ENCODE measurements at places on chromosomes 2 and 18. TPM values are rescaled to one million over a fixed set of nuclear protein-coding genes. Genes with fewer than 3 reads are reported as not detected.

DNA sequence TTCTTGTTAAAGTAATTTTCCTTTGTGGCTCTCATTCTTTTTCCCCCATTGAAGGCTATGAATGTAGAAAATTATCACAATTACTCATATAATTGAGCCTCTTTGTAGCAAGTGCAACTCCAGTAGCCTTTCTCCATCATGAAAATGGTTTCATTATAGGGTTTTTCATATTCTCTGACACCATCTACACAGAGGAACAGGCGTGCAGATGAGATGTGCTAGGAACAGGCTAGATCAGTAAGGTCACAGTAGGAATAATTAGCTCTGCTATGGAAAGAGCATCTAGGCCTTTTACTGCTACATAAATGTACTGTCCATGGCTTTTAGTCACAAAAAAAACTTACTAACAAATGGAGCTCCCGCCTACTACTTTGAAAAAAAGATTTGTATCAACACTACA lies 12.6 kb upstream of the DLX1 start:
- no peak for DNase-seq

DNA sequence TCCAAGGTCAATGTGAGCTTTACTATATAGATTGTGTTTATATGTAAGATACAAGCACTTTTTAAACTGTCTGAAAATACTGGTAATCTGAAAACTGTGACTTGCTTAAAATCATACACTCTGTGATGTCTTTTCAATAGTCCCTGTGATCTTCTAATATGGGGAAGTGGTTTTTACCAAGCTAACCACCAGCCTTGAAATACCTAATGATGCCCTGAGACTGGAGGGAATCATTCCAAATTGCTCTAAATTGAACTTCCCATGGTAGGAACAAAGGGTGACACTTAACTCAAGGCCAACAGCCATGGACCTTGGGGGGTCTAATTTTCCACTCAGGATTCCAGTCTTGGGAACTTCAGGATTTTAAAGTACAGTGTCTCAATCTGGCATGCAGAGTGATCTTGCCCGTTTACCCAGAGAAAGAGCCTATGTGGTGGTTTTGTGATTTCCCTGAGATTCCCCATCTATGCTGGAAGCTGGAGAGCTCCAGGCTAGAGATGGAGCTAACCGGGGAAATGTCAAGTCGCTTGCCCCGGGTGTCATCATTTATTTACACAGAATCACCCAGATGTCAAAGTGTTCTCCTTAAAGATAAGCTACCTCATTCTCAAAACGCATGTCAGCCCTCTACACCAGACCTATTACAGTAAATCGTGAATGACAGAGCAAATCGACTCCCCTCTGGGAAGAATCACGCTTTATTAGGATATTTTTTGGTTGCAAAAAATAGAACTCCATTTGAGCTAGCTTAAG lies 198.5 kb downstream of the SP3 start:
- no peak for DNase-seq

- no peak for DNase-seq
Measured at GRCh38 chr18:68220458-68220857, 494.4 kb downstream of the TMX3 start.

- no peak for DNase-seq
Measured at GRCh38 chr2:111042772-111043771, 77.6 kb upstream of the BCL2L11 start.

- no peak for DNase-seq
Measured at GRCh38 chr2:197423307-197423706, 11.5 kb downstream of the SF3B1 start.

DNA sequence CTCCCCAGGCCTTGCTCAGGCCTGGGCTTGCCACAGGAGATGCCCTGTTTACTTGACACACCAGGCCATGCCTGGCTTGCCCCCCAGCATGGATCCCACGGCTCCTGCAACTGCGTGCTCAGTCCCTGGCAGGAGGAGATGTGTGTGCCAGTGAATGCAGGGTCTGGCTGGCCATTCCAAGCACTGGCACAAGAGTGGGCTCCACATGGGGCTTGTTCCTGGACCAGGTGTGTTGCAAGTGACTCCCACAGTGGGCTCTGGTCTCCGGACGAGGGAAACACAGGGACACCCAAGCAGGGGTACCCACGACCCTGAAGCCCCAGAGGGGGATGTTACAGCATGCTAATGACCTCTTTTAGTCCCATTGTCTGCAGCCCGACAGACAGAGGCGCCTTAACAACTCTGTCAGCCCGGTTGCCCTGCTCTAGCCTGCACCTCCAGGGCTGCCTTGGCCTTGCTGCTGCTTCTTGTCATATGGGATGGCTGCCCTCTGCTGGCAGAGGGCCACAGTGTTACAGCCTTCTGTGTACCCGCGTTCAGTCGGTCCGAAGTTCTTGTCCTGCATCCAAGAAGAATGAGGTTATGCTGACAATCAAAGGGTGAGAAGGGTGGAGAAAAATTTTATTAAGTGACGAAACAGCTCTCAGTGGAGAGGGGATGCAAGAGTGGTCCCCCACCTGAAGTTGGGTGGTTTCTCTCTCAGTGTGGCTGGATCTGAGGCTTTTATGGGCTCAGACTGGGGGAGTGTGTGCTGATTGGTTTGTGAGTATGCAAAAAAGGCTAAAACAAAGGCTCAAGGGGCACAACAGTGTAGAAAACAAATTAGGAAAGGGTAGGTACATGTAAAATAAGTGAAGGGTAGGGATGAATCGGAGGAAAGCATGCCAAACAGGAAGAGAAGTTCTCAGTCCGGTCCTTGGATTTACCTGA lies 180.4 kb downstream of the MBD5 start:
- DNase-seq, result peak; percentile 37

DNA sequence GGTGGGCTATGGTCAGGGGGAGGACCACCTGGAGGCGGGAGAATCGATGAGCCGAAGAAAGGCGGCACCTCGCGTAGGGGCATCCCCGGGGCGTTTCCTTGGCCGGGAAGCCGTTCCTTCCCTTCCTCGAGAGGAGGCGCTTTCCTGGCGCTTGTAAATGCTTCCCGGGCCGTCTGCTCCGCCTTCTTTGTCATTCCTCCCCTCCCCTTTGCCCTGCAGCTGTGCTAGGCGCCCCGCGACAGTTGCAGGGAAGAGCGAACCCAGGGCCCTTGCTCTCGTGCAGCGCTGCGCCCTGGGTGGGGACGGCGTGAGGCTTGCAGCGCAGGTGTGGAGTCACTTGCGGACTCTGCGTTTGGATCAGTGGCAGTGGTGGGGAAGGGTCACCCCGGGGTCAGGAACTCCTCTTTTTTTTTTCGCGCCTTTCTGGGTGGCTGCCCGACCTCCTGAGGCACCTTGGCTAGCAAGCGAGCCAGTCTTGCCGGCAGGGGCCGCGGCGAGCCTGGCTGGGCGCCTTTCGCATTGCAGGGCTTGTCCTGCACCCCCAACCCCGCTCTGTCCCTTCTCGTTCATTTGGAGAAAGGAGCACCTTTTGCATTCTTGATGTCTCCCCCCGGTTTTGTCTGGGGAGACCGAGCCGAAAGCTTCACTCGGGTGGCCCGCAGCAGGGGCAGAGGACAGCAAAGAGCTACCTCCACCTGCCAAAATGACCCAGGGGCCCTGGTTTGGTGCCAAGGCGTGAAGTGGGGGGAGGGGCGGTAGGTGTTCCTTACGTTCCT lies 858 bp downstream of the KCNS3 start:
- DNase-seq, result peak; percentile 73

DNA sequence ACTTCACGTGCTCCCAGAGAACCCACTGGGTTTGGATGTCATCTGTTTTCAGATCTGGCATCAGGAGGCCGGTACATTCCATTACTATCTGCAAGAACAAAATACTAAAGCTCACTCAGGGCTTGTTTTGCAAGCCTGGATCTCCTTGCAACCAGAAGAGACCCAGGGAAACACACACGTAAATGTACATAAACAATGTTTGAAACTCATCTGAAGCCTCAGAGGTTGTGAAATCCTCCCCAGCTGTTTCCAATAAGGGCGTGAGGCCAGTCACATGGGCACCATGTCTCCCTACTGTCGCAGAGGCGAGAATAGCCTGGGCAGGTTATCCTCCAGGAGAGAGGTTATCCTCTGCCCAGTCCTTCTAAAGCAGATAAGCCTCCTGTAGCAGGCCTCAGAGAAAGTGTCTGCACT lies 186.9 kb downstream of the GFPT1 start:
- DNase-seq, result no peak

GRCh38 chr2:82330155-82330554 lies 2025.6 kb upstream of the LRRTM1 start:
- DNase-seq, result no peak

SERPINB12 gene
- total RNA-seq, result not detected

DNA sequence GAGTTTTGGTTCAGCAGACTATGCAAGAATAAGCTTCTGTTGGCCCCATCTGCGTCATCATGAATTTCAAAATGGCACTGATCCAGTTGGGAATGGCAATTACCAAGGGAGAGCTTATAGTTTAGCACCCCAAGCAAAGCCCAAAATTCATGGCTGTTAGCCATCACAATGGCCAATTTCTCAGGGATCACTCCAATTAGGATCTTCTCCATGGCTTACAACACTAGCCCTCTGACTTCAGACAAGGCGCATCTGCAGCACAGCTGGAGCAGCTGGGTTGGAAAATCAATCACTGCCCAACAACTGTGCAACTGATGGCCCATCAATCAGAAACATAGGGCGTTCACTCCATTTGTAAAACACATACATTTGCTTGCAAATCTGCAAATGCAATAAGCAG lies 273.6 kb downstream of the SRBD1 start:
- DNase-seq, result no peak

DNA sequence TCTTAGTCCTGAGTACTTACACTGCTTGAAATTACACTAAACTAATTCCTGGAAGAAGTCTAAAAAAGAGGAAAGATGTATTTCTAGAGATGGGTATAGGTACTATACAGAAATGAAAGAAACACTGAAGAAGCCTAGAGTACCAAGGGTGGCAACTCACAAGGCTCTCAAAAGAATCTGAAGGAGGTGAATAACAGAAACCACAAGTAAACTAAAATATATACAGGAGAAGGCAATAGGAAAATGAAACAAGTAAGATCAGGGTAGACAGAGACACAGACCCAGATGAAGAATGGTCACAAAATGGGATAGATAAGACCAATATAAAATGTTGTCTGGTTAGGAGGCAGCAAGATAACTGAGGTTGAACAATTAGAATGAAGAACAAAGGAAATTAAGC lies 59.9 kb downstream of the USP37 start:
- DNase-seq, result no peak

DNA sequence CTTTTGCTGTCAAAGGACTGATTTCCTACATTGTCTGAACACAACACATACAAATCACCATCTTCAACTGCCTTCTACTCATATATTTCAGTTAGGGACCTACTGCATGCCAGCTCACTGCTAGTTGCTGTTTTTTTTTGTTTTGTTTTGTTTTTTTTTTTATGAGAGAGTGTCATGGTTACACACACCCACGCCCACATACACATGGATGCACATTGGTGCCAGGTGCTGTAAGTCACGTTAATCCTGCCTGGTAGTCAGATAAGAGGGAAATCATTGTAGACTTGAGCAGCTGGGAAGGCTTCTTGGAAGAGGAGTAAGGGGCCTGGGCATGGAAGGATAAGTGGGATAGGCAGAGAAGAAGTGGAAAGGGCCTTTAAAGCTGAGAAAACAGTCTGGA lies 209.9 kb downstream of the TDRD15 start:
- DNase-seq, result peak; percentile 13

- peak; percentile 87 for DNase-seq
Measured at GRCh38 chr2:188189356-188189755, 102.3 kb upstream of the GULP1 start.

TNFRSF11A gene
- 1.6 TPM for total RNA-seq

GRCh38 chr2:171327043-171327496 lies 106.7 kb downstream of the METTL8 start:
- no peak for DNase-seq

PLGLB1 gene
- total RNA-seq, result 1.7 TPM

DNA sequence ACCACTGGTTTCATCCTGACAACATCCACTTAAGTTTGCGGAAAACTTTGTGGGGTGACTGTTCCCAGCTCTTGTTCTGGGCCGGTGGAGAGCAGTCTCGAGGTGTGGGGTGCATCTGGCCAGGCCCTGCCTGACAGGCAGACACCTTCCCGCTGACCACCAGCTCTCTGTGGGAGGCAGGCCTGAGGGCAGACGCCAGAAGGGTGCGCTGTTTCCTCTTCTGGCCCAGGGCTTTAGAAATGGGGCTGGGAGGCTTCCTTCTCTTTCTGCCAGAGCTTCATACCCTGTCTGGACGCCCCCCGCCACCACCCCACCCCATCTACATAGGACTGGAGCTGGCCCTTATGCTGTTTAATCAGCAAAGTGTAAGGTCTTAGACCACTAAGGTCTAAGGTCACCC lies 263.8 kb downstream of the LOXHD1 start:
- DNase-seq, result no peak

ABCG5 gene
- total RNA-seq, result not detected

DNA sequence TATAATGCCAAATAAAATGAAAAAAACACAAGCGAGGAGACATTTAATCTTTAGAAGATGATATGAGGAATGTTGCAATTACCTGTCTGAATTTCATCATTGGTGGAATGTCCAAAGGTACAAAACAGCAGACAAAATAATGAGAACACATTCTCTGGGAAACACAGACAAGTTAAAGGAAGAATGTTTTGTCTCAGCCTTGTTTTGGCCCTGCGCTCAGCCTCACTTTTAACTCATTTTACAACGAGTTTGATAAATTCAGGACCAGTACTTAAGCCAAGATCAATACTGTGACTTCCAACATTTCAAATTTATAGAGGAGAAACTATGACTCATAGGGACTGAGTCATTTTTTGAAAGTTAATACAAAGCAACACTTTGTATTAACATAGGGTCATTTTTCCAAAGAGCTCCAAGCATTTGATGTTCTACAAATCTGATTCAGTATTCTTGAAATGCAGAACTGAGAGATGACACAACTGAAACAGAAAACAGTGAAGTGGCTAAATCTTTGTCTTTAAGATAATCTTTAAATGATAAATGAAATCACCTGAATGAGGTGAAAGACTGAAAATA lies 833.2 kb upstream of the CHAC2 start:
- peak; percentile 96 for DNase-seq

FAM168B gene
- total RNA-seq, result 89.5 TPM

DNA sequence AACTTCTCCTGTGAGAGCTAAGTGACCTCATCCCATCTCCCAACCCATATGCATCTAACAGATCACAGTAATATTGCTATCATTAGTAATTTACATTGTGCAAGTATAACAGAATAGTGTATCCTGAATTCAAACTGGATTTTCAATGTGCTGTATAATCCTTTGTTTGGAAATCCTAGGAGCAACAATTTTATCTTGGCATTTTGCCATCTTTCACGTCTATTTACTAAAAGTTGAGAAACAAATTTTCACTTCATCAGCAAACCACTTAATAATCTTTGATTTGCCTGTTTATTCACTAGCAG lies 3.8 kb downstream of the HNRNPLL start:
- DNase-seq, result no peak

GRCh38 chr18:32372381-32373061 lies 98.2 kb downstream of the GAREM1 start:
- peak; percentile 95 for DNase-seq

GRCh38 chr18:30748541-30748940 lies 294.0 kb downstream of the DSC3 start:
- no peak for DNase-seq

DNA sequence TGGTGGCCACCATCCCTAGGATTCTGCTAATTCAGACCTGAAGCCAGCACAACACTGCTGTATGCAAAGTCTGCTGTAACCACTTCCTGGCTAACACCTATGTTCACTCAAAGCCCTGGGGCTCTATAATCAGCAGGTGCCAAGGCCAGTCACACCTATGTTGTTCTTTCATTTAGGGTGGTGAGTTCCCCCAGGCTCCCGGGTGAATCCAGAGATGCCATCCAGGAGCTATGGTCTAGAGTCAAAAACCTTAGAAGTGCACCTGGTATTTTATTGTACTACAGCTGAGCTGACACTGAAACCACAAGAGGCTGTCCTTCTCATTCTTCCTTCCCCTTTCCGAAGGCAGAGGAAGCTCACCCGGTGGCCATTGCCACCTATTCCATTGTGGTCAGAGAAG lies 46.2 kb upstream of the CCDC141 start:
- DNase-seq, result peak; percentile 30

Measured in mammary epithelial cell (primary cell).